ENCODE measurements at places on chromosomes 11 and 22.
A peak's percentile ranks its signal among the peaks of the same experiment; 100 is the strongest.

- peak; percentile 54 for DNase-seq
Observed at GRCh38 chr11:94602430-94603372, 35.5 kb downstream of the PIWIL4 start.

- no peak for DNase-seq
Observed at GRCh38 chr22:26161746-26162145, 7.5 kb upstream of the SEZ6L start.

- DNase-seq = no peak
Observed at GRCh38 chr11:63855975-63856374, 17.1 kb downstream of the MARK2 start.

DNA sequence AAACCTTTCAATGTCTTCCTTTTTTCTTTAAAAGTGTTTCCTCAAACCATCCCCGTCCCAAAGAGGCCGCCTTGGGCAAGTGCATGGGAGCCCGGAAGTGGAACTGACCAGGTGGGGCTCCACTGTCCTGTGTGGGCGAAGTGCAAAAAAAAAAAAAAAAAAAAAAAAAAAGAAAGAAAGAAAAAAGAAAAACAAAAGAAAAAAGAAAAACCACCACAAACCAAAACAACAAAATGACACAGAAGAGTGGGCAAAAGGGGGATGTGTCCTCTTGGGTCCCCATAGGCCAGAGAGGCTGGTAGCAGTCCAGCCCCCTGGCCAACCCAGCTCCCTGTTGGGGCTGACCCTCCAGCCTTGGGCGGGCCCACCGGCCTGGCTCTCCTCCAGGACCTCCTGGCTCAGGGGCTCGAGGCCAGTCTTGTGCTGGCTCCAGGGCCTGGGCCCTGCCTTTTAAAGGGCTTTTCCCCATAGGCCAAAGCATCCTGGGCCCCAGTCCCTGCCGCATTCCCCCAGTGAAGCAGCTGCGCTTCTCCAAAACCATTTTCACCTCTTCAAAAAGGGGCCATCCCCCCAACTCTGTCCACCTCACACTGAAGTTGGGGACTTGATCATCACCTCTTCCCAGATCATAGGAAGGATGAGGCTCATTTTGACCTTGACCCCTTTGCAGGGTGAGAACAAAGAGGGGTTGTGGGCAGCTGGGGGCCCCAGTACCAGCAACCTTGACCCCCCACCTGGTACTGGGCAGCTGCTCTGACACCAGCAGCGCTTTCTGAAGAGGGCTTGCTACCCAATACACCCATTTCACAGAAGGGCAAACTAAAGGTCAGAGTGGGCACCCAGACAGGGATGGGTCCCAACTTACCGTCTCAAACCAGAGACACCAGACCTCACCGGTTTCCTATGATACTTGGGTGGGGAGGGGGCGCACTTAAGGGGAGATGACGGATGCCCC, 9.4 kb downstream of the CBX6 start:
- peak; percentile 20 for DNase-seq

DNA sequence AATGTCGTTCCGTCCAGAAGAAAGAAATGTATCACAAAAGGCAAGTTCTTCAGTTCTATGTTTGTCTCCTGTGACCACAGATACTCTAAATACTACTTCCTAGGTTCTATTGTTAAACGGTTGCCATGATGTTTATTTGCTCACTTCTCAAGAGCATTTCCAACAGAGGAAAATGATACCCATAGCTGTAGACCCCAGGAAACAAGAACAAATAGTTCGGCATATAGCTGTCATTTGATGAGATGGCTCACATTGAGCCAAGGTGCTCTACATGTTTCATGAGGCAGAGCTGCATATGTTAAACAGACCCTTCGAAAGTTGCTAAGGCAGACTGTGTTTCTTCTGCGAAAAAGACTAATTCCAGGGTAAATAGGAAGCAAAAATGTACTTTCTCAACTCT, 15.4 kb upstream of the ANGPTL5 start:
- no peak for DNase-seq

DNA sequence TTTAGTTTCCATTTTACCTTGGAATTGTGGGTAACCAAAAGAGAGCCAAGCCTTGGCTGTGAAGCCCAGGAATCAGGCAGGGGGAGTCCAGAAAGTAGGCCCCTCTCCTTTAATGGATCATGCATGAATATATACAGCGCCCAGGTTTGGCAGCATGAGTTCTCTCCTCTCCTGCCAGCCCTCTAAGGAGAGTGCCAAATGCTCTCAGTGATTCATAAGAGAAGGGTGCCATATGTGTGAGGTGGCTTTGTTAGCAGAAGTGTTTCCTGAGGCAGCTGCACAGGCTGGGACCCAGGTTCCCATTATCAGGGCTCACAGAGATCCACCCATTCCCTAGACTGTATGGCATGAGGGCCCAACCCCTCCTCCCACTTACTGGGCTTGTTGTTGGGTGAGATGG, 52.3 kb upstream of the SCUBE2 start:
- DNase-seq = no peak

Measured in EH (cell line).